NCI-H1092 (cell line): ENCODE measurements at places on chromosomes 6 and 20.

DNA sequence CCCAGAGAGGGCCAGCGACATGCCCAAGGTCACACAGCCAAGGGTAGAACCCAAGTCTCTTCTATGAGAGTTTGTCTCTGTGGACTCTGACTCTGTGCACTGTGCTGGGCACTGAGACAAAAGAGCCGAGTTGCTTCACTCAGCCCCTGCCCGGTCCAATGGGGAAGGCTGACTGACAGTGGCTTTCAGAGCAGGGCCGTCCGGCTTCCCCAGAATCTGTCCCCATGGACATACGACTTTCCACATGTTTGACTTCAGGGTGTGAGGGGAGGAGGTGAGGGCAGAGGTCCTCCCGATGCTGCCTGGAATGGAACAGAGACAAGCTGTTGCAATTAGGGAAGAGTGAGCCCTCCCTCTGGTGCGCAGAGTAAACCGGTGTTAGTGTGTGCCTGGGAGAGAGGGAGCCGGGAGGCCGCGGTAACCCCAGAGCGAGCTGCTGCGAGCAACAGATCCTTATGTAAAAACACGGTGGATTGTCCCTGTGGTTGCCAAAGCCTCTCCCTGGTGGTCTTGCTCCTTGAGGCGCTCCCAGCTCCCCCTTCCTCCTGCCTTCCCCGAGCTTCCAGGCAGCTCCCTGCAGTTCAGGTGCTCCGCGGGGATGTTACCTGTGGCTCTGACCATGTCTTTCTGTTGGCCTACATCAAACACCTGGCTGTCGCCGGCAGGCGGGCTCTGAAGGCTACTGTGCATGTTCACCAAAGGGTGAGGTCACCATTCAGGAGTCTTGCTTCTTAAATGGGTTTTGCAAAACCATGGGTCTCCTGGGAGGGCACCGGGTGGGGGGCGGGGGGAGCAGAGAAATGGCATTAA, 672 bp downstream of the SIRPA start:
- DNase-seq = no peak

DNA sequence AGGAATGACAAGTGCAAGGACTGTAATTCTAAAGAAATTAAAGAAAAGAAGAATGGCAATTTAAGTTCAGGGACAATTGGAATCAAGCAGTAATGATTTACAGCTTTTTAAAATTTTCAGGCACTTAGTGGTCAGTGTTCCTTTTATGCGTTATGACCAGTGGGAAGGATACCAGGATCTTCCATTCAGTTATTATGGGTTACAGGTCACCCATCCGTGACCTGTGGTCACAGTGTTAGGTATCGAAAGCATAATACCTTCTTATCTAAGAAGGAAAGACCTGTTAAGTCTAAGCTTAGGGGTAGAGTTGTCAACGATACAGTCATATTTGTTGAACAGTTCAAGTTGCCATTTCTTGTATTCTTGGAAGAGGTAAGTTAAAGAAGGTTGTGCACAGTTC, 253.8 kb downstream of the LAMA2 start:
- no peak for DNase-seq

DNA sequence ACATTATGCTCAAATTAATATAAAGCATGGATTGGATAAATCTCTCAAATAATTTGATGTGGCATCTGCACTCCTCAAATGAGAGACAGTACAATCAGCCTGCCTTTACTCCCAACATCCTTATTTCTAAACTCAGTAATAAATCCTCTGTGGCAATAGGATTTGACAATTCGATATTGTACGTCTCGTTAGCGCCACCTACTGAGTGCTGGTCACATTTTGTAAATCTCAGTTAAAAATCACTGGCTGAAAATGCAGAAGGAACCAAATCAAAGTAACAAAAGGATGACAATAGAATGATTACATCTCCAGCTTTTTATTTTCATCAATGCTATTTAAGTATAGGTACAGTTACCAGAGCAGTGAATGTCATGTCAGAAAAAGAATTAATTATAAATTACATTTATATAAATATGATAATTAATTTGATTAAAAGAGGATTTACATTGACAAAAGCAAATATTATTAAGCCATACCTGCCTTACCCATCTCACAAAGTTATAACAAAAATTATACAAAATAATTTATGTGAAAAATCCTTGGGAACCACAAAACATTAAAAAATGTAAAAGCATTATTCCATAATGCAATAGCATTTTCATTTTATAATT, 20.2 kb upstream of the GJE1 start:
- peak; percentile 45 for DNase-seq

GRCh38 chr20:31819083-31819784, at the start of gene MYLK2:
TSS of gene MYLK2 (plus strand) at chr20:31819356. CDS start at chr20:31819581, 225 bp downstream.
- peak; percentile 66 for DNase-seq

GRCh38 chr20:47757145-47758035, 27.9 kb downstream of the SULF2 start:
- DNase-seq = no peak

DNA sequence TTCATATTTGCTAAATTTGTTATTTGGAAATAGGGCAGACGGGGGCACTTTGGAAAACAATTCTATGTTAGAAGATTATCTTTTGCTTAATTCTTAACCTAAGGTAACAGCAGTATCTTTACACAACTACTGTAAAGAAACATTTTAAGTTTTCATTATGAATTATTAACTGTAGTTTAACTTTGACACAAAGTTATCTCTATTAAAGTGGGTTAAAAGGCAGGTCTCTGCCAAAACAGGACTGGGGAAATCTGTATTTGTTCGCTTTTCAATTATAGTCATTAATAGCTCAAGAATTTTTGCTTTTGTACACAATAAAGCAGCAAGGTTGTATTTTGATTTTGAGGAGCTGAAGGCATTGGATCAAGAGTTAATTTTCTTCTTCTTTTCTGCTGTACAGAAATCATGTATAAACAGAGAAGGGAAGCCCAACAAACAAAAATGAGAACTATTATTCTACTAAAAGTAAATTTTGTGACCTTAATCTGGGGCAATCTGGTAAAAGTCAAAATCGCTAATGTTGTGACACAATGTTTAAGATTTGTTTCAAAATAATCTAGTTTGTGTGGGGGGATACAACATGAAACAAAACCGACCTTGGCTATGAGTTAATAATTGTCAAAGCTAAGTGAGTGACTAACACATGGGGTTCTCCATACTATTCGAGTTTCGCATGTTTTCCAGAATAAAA, 2.9 kb downstream of the STAU1 start:
- DNase-seq = no peak

DNA sequence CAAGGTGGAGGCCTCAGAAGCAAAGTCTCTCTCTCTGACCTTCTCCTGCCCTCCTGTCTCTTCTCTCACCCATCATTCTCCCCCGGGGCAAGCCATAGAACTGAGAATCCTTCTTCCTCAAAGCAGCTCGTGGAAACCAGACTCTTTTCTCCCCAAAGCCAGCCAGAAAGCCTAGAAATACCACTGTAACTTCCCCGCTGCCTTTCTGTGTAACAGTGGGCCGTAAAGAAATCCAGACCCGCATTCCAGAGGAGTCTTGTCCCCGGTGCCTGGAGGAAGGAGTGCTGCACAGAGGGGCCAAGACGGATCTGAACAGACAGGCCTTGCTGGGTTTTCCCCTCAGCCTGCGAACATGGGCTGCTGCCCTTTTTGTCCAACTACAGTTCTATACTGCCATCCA, 977 bp upstream of the SLC22A2 start:
- no peak for DNase-seq

GRCh38 chr20:14609328-14610221, 272.2 kb upstream of the FLRT3 start:
- no peak for DNase-seq

DNA sequence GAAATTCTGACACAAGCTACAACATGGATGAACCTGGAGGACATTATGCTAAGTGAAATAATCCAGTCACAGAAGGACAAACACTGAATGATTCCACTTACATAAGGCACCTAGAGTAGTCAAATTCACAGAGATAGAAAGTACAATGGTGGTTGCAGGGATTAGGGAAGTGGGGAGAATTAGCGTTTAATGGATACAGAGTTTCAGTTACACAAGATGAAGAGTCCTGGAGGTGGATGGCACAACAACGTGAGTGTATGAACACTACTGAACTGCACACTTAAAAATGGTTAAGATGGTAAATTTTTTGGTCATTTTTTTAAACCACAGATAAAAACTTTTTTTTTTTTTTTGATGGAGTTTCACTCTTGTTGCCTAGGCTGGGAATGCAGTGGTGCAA, 24.7 kb downstream of the MOCS3 start:
- no peak for DNase-seq

- no peak for DNase-seq
These were observed 93.3 kb upstream of the MARCKS start for GRCh38 chr6:113763876-113764275.
